ENCODE measurements at places on chromosomes 12 and 14.

DNA sequence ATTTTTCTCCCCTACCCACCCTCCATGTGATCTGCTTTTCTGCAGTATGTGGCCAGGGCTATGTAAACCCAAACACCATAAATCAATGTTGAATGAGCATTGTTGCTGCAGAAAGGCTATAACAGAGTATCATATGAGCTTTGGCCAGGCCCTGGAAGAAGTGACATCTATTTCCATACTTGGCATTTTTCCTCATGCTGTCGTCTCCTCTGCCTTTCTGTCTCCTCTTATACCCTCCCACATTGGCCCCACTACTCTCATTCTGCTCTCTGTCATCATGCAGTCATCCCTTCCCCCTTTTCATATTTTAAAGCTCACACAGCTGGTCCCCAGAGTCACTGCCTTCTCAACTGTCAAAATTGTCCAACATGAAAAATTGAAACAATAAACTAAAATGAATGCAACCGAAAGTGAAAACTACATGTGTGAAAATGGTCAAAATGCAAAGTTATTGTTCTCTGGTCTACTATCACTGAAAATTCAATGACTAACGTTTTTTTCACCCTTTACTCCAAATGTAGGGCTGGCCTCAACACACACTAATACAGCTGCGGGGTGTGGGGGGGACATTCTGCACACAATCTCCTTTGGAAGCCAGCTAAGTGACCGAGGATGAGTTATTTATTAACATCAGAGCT, 290.7 kb upstream of the TMPO start:
- DNase-seq: no peak

DNA sequence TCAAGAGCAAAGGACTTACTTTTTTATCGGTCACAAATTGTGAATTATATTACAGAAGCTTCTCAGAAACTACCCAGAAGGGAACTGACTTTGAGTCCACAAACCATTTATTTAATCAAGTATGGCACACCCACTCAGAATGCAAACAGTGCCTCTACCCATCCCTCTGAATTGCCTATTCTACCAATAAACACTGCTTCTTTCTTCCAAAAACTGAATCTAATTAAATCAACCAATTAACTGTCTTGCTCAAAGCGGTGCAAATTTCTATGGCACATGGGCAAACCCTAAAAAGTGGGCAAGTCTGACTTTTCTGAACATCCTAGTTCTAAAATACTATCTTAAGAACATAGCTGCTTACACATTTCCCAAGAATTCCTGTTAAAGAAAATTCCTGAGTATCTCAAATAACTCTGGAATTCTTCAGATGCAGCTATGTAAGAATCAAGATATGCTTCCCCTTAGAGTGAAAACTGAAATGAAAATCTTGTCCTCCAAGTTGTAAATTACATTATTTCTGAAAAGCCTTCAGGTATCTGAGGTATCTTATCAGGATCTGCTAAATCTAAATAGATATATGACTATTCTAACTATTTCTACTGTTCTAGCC, 4.3 kb downstream of the SPTLC2 start:
- DNase-seq: no peak

- DNase-seq: no peak
Measured at GRCh38 chr14:49019467-49020115, 566.6 kb downstream of the RPS29 start.

DNA sequence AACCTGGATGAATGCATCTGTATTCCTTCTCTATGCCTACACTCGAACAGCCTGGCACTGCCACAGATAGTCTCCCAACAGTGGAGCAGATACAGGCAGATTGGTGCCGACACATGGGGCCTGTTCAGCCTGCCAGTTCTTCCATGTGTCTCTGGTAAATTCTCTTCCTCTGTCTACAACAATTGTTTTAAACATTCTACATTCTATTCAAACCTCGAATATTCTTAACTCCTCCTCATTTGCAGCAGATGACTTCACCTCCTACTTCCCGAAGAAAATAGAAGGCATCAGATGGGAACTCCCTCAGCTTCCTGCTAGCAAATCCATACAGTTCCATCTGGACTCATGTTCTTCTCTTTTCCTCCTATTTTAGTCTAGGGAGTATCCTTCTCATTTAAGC, 43.1 kb upstream of the OTOGL start:
- no peak for DNase-seq

- no peak for DNase-seq
Measured at GRCh38 chr14:32080001-32080510, 3.0 kb downstream of the ARHGAP5 start.

- DNase-seq: no peak
Measured at GRCh38 chr12:87059231-87059630, 803.0 kb upstream of the MGAT4C start.
